ENCODE measurements at places on chromosomes 3 and 15. TPM values are rescaled to one million over a fixed set of nuclear protein-coding genes. Genes with fewer than 3 reads are reported as not detected.

PHLDB2 gene
- total RNA-seq: 3.7 TPM

DZIP3 gene
- total RNA-seq: 9.6 TPM

LRRC49 gene
- not detected for total RNA-seq

HRG gene
- total RNA-seq: not detected

RASGRP1 gene
- 116 TPM for total RNA-seq

CADPS gene
- not detected for total RNA-seq

CELSR3 gene
- total RNA-seq: 11.2 TPM

FAIM gene
- total RNA-seq: 2.4 TPM

HESX1 gene
- 0.68 TPM for total RNA-seq

TMEM207 gene
- not detected for total RNA-seq

CIP2A gene
- total RNA-seq: 57.0 TPM

ANKUB1 gene
- not detected for total RNA-seq

BRPF1 gene
- 44.2 TPM for total RNA-seq

PFN2 gene
- 0.95 TPM for total RNA-seq

CDC25A gene
- 30.7 TPM for total RNA-seq
